ENCODE measurements at places on chromosomes 11 and 22. TPM values are rescaled to one million over a fixed set of nuclear protein-coding genes. Genes with fewer than 3 reads are reported as not detected.
A peak's percentile ranks its signal among the peaks of the same experiment; 100 is the strongest.

DNA sequence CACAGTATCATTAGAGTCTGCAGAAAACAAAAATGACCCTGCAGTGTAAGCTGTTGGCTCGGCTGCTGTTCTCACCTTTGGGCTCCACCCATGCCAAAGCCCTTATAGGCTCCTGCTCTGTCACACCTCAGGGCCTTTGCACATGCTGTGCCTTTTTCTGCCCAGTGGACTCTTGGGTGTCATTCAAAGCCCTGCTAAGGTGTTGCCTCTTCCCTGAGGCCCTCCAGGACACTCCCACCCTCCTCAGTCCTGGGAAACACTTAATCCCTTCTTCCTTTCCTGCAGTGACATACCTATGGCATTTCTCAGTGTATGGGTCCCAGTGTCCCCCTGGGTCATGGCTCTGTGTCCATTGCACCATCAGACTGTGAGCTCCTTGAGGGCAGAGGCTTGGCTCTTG is 29.1 kb upstream of the CACNG2 start:
- H3K4me1 ChIP-seq = peaks cover 5% of the 10 kb centered on the region
- H3K27me3 ChIP-seq = peaks cover 72% of the 10 kb centered on the region
- H3K36me3 ChIP-seq = no peaks in the 10 kb centered on the region
- no peak overlapping the region for H3K27ac ChIP-seq
- DNase-seq = no peak
- H3K4me3 ChIP-seq = no peak overlapping the region

The LARGE2 gene
- total RNA-seq = 0.17 TPM

- peaks cover 98% of the 10 kb centered on the region for H3K36me3 ChIP-seq
- peak overlapping the region; percentile 4 for H3K4me3 ChIP-seq
- no peaks in the 10 kb centered on the region for H3K27me3 ChIP-seq
- H3K4me1 ChIP-seq = peaks cover 100% of the 10 kb centered on the region
- peak overlapping the region; percentile 99 for H3K27ac ChIP-seq
Observed at GRCh38 chr22:31099386-31099785, 8.0 kb downstream of the SELENOM start.

The CDC42EP2 gene
- 39.9 TPM for total RNA-seq

The CCDC81 gene
- 0.39 TPM for total RNA-seq

Data from esophagus muscularis mucosa (tissue), 4 donors.